ENCODE measurements at places on chromosomes 4 and X. TPM values are rescaled to one million over a fixed set of nuclear protein-coding genes. Genes with fewer than 3 reads are reported as not detected.

RPA4 gene
- 1.00 TPM for total RNA-seq

LDB2 gene
- total RNA-seq = 38.7 TPM

HMX1 gene
- not detected for total RNA-seq

AKAP4 gene
- total RNA-seq = not detected

Data from uterine smooth muscle cell (primary cell).